Right cardiac atrium (tissue), 5 donors: ENCODE measurements at places on chromosomes 7 and 10. TPM values are rescaled to one million over a fixed set of nuclear protein-coding genes. Genes with fewer than 3 reads are reported as not detected.

GRCh38 chr7:26992670-26993069 lies 103.1 kb downstream of the HOXA1 start:
- DNase-seq: no peak

DNA sequence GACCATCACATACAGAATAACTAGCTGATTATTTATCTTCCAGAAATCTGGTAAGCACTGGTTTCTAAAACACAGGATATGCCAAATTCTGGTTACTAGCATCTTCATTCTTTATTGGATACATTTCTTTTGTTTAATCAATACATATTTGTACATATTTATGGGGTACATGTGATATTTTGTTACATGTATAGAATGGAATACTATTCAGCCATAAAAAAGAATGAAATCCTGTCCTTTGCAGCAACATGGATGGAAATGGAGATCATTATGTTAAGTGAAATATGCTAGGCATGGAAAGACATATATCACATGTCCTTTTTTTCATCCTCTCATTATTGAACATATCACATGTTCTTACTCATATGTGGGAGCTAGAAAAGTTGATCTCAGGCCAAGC lies 32.7 kb upstream of the PURB start:
- DNase-seq: no peak

- peak; percentile 70 for DNase-seq
These were observed 23.0 kb downstream of the ASB15 start for GRCh38 chr7:123624527-123625183.

NAT16 gene
- not detected for total RNA-seq

ALOX5 gene
- total RNA-seq: 10.0 TPM

DNA sequence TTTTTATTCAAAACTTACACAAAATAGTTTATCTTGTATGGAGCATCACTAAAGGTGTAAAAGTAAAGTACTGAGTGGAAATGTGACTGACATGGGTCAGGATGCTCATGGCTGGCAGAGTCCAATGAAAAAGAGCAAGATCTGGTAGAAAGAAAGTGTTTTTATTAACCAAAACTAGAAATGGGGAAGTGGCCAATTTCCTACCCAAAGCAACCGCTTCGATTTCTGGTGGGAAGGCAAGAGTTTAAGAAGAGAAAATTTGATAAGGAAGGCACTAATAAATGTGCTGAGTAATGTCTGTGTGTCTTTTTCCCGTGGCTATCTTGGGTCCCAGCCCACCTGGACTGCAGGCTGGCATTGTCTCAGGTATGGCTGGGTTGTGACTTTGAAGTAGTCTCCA lies 277.7 kb downstream of the ANKRD7 start:
- no peak for DNase-seq

PRXL2A gene
- 91.3 TPM for total RNA-seq

GRCh38 chr10:93030409-93030808 lies 30.2 kb upstream of the CYP26C1 start:
- DNase-seq: no peak

DNA sequence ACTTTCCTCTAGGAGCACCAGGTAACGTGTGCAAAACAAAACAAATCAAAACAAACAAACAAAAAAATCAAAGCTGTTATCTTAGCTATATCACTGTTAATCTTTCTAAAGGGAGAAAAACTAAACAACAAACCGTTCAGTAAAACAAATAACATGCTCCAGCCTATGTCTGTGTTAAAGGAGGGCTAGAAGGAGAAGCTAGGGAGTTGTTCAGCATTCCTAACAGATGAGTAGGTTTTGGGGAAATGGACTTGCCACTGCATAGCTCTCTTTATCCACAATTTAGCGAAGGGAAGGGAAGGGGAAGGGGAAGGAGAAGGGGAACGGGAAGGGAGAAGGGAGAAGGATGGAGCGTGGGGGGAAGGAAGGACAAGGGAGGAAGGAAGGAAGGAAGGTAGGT lies 134.2 kb upstream of the AKR1E2 start:
- DNase-seq: no peak

- DNase-seq: no peak
These were observed 152.2 kb downstream of the CRPPA start for GRCh38 chr7:16268821-16269768.

DNA sequence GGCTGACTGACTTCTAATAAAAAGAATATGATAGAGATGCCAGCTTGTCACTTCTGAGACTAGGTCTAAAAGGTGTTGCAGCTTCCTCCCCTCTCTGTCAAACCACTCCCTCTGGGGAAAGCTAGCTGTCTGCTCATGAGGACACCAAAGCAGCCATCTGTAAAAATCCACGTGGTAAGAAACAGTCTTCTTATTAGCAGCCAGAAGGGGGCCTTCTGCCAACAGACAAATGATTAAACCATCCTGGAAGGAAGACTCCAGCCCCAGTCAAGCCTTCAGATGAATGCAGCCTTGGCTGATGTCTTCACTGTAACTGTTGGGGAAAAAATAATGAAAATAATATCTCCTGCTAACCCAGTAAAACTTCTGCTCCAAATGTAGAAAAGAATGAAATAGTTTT lies 41.9 kb upstream of the DAGLB start:
- DNase-seq: no peak

GRCh38 chr7:146661435-146661834 lies 544.8 kb downstream of the CNTNAP2 start:
- DNase-seq: no peak

DNA sequence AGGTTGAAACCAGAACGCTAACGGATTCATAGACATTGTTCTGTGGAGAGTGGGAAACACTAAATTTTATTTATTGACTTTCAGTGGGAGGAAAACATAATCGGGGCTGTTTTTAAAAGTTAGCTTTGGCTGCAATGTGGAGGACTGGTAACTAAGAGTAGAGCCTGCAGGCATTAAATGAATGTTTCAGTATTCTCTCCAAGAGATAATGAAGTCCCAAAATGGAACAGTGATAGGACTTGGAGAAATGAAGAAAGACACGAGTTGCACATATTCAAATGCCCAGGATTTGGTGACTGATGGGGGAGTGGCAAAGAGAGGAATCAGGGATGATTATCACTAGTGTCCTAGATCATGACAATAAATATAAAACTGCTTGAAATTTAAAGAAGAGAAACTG lies 359.8 kb upstream of the LRRTM3 start:
- DNase-seq: no peak

DNA sequence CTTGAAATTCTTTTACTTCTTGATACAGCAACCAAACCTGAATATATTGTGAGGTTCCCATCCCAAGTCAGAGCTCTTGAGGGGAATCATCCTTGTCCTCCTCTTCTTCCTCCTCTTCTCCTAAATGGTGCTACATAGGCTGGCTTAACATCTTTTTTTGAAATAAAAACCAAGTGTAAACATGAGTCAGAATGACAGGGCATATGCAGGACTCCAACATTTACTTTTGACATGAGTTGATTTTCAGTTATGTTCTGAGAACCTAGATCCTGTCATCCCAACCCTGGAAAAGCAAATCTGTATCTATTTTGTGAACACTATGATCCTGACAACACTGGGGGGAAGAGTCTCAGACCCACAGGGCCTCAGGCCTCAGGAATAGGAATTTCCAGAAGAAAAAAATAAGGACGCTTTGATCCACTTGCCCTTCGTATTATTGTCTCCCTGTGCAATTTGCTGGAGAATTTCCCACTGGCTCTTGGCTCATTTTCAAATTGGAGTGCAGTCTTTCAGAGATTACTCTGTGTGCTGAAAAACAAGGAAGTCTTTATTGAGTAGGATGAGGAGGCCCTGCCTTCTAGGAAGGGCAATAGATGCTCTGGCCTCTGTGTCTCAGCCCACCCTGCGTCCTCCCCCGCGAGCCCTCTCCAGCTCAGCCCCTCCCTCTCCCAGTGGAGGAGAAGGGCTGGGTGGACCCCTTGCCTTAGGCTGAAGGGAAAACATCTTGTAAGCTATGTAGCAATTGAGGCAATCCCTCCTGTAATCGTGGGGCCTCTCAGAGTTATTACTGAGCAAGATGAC lies 121.6 kb downstream of the CREB5 start:
- DNase-seq: peak; percentile 82

AEBP1 gene
- 94.6 TPM for total RNA-seq

- peak; percentile 69 for DNase-seq
These were observed 225.8 kb downstream of the MAD1L1 start for GRCh38 chr7:2006921-2007381.

DNA sequence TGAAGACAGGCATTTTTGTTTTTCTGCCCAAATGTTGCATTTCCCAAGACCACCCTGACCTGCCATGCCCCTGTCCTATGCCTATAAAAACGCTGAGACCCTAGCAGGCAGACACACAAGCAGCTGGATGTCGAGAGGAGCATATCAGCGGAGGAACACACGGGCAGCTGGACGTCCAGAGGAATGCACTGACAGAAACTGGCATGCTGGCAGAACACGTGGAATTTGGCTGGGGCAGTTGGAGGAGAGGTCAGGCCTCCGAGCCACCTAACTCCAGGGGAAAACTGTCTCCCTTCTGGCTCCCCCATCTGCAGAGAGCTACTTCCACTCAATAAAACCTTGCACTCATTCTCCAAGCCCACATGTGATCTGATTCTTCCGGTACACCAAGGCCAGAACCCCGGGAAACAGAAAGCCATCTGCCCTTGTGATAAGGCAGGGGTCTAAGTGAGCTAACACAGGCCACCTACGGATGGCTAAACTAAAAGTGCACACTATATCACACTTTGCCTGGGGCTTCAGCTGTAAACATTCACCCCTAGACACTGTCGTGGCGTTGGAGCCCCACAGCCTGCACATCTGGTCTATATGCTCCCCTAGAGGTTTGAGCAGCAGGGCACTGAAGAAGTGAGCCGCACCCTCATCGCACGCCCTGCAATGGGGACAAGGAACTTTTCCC lies 10.0 kb upstream of the CDHR3 start:
- no peak for DNase-seq

DNA sequence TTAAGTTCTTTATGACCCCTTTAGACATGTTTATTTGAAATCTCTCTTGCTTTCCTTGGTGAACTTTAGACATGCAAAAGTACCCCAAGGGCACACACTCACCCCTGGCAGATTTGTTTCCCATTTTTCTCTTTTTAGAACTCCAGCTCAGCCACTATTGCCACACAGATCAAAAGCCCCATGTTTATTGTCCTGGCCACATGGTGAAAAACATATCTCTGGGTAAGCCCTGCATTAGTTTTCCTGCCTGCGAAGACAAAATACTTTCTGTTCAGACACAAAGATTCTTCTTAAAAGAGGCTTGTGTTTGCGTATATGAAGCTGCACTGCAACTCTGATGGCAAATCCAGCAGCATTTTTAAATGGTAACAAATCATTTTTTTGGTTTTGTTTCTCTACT lies 200.0 kb downstream of the POLR1F start:
- no peak for DNase-seq

GRCh38 chr7:142590830-142591457 lies 158.3 kb upstream of the PRSS1 start:
- no peak for DNase-seq

DNA sequence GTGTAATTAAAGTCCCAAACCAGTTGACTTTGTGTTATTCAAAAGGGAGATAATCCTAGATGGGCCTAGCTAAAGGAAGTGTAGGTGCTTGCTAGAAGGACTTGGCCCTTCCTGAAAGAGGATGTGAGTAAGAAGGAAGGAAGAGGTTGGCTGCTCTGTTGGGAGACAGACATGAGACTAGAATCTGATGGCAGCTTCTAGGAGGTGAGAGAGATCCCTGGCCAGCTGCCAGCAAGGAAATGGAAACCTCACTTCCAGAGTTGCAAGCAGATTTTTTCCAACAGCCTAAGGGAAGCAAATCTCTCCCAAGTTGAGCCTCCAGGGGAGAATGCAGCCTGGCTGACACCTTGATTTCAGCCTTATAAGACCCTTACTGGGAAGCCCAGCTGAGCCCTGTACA lies 368.4 kb upstream of the ZMIZ1 start:
- DNase-seq: peak; percentile 80

- no peak for DNase-seq
These were observed 57.4 kb upstream of the MXI1 start for GRCh38 chr10:110150046-110150445.

- no peak for DNase-seq
These were observed 187.8 kb downstream of the SDK1 start for GRCh38 chr7:3488829-3489228.

DNA sequence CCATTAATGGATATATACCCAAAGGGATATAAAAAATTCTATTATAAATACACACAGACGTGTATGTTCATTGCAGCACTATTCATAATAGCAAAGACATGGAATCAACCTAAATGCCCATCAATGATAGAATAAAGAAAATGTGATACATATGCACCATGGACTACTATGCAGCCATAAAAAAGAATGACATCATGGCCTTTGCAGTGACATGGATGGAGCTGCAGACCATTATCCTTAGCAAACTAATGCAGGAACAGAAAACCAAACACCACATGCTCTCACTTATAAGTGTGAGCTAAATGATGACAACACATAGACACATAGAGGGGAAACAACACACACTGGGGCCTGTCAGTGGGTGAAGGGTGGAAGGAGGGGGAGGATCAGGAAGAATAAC lies 33.0 kb downstream of the POLR1F start:
- DNase-seq: no peak

- DNase-seq: no peak
These were observed 60.9 kb upstream of the CHRM2 start for GRCh38 chr7:136807598-136807997.

- no peak for DNase-seq
These were observed 108.9 kb downstream of the NKX6-2 start for GRCh38 chr10:132677096-132677472.

DNA sequence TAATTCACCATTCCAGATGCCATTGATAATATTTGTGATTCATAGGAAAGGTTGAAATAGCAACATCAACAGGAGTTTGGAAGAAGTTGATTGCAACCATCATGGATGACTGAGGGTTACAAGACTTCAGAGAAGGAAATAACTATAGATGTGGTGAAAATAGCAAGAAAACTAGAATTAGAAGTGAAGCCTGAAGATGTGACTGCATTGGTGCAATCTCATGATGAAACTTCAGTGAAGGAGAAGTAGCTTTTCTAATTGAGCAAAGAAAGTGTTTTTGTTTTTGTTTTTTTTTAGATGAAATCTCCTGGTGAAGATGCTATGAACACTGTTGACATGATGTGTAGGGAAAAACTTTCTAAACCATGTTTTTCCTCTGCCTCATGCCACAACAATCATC lies 18.7 kb upstream of the CD36 start:
- no peak for DNase-seq

DNA sequence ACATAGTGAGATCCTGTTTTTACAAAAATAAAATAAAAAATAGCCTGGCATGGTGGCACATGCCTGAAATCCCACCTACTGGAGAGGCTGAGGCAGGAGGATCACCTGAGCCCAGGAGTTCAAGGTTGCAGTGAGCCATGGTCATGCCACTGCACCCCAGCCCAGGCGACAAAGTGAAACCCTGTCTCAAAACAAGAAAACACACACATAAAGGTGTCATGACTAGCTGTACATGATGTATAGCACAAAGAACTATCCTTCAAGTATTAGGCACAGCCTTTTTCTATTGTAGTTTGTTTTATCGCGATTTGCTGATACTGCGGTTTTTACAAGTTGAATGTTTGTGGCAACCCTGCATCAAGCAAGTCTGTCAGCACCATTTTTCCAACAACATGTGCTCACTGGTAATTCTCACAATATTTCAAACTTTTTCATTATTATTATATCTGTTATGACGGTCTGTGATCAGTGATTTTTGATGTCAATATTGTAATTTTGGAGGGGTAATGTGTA lies 11.5 kb upstream of the SNX13 start:
- DNase-seq: no peak

NPC1L1 gene
- total RNA-seq: not detected
